ENCODE measurements at places on chromosomes 1 and 21. TPM values are rescaled to one million over a fixed set of nuclear protein-coding genes. Genes with fewer than 3 reads are reported as not detected.

Gene LRRN2
- total RNA-seq, result 0.03 TPM

Gene GLIS1
- not detected for total RNA-seq

Gene L1TD1
- total RNA-seq, result not detected

GRCh38 chr1:232980355-232980978 lies 30.1 kb downstream of the NTPCR start:
- H3K27me3 ChIP-seq, result no peaks in the 10 kb centered on the region
- H3K36me3 ChIP-seq, result peaks cover 24% of the 10 kb centered on the region
- peaks cover 11% of the 10 kb centered on the region for H3K4me1 ChIP-seq
- DNase-seq, result no peak
- no peak overlapping the region for H3K4me3 ChIP-seq

- H3K4me1 ChIP-seq, result peaks cover 26% of the 10 kb centered on the region
- no peak overlapping the region for H3K4me3 ChIP-seq
- no peak for DNase-seq
These were observed 96.0 kb upstream of the BMP8A start for GRCh38 chr1:39395357-39395831.

Gene VWA5B1
- total RNA-seq, result 0.16 TPM

DNA sequence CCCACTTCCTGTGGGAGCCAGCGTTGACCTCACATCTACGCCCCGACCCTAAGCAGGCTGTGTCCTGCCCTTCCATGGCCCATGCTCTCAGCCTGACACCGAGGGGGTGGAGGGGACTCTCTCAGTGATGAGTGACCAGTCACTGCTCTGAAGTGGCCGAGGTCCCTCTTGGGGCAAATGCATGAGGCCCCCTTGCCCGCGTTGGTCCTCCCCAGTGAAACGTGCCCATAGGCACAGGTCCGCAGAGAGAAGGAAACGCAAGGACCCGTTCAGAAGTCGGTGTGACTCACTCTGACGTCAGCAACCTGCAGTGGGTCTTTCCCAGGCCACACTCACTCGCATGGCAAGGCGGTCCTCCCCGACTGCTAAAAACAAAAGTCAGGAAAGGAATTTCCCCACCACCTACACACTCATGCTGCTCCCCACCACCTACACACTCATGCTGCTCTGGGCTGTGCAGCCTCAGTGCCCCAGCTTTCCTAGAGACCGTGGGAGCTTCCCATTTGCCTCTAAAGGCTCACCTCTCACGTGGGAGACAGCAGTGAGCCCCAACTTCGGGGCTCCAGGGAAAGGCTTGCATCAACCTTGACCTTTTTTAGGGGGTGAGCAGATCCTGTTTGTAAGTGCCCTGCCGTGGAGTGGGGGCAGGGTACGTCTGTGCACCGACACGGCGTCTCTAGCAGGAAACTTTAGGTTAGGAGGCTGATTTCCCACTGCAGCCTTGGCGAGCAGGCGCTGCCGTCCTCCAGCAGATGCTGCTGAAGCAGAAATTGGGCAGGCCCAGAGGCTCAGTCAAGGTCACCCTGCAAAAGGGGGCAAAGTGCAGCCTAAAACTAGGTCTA lies 11.4 kb downstream of the UBASH3A start:
- H3K27ac ChIP-seq, result peak overlapping the region; percentile 95
- H3K4me1 ChIP-seq, result peaks cover 84% of the 10 kb centered on the region
- peak; percentile 87 for DNase-seq
- no peaks in the 10 kb centered on the region for H3K27me3 ChIP-seq
- peaks cover 94% of the 10 kb centered on the region for H3K36me3 ChIP-seq

GRCh38 chr1:43506233-43506632 lies 24.4 kb upstream of the PTPRF start:
- DNase-seq, result no peak
- H3K27ac ChIP-seq, result no peak overlapping the region
- H3K4me3 ChIP-seq, result no peak overlapping the region
- H3K36me3 ChIP-seq, result no peaks in the 10 kb centered on the region

GRCh38 chr1:151775894-151776664 lies 12.8 kb upstream of the MRPL9 start:
- no peak overlapping the region for H3K4me3 ChIP-seq
- DNase-seq, result no peak
- no peaks in the 10 kb centered on the region for H3K27me3 ChIP-seq
- no peaks in the 10 kb centered on the region for H3K4me1 ChIP-seq
- no peak overlapping the region for H3K27ac ChIP-seq
- peaks cover 7% of the 10 kb centered on the region for H3K36me3 ChIP-seq

Gene PLA2G2D
- total RNA-seq, result not detected

GRCh38 chr1:36107394-36107793 lies 17.6 kb downstream of the COL8A2 start:
- no peak overlapping the region for H3K27ac ChIP-seq
- H3K36me3 ChIP-seq, result no peaks in the 10 kb centered on the region
- no peaks in the 10 kb centered on the region for H3K27me3 ChIP-seq

Gene ADAM30
- not detected for total RNA-seq

Gene SRP9
- total RNA-seq, result 93.0 TPM

Gene TOMM40L
- 11.2 TPM for total RNA-seq

- H3K4me3 ChIP-seq, result no peak overlapping the region
- no peak for DNase-seq
- no peaks in the 10 kb centered on the region for H3K36me3 ChIP-seq
- H3K27ac ChIP-seq, result no peak overlapping the region
These were observed 405.3 kb upstream of the PRMT6 start for GRCh38 chr1:106651028-106651762.

DNA sequence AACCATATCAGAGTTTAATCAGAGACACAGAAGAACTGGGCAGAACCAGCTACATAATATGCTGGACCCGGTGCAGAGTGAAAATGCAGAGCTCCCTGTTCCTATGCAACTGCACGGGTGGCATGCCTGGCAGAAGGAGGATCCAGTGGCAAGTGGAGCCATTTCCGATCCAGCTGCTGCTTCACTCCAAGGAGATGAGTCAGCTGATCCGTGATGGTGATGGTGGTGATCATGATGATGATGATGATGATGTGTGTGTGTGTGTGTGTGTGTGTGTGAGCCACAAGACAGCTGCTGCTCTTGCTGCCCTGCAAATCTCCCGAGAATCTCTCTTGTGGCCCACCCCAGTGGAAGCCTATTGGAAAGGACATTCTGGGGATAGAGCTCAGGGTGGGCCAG lies 133.0 kb downstream of the URB2 start:
- H3K27ac ChIP-seq, result no peak overlapping the region
- no peaks in the 10 kb centered on the region for H3K27me3 ChIP-seq
- no peaks in the 10 kb centered on the region for H3K4me1 ChIP-seq
- H3K36me3 ChIP-seq, result no peaks in the 10 kb centered on the region
- H3K4me3 ChIP-seq, result no peak overlapping the region
- DNase-seq, result no peak

DNA sequence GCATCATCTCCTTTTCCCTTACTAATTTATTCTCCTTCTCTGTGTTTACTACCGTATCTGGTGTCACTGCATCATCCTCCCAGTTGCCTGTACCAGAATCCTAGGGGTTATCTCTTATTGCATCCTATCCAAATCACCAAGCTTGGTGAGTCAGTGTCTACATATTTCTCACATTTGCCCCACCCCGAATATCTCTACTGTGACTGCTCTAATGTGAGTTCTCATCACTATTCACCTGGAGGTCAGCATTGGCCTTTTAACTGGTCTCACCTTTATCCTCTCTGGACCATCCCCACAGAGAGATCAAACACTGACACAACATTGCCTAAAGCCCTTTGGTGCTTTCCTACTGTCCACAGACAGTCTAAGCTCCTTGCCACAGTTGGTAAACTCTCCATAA lies 45.7 kb upstream of the ZNF648 start:
- no peaks in the 10 kb centered on the region for H3K36me3 ChIP-seq
- no peak for DNase-seq
- no peak overlapping the region for H3K4me3 ChIP-seq
- H3K4me1 ChIP-seq, result no peaks in the 10 kb centered on the region
- no peaks in the 10 kb centered on the region for H3K27me3 ChIP-seq

GRCh38 chr1:104987210-104987609 lies 1237.5 kb downstream of the AMY1C start:
- no peak overlapping the region for H3K4me3 ChIP-seq
- H3K4me1 ChIP-seq, result no peaks in the 10 kb centered on the region
- DNase-seq, result no peak
- no peak overlapping the region for H3K27ac ChIP-seq
